Fibroblast of pulmonary artery (primary cell): ENCODE measurements at places on chromosomes 3 and 15.

GRCh38 chr3:168088106-168088720 lies 7.5 kb downstream of the GOLIM4 start:
- no peak for DNase-seq

- DNase-seq, result no peak
Observed at GRCh38 chr3:14461006-14461747, 58.8 kb downstream of the SLC6A6 start.

GRCh38 chr3:45765266-45765851 lies 31.0 kb downstream of the SLC6A20 start:
- DNase-seq, result no peak

DNA sequence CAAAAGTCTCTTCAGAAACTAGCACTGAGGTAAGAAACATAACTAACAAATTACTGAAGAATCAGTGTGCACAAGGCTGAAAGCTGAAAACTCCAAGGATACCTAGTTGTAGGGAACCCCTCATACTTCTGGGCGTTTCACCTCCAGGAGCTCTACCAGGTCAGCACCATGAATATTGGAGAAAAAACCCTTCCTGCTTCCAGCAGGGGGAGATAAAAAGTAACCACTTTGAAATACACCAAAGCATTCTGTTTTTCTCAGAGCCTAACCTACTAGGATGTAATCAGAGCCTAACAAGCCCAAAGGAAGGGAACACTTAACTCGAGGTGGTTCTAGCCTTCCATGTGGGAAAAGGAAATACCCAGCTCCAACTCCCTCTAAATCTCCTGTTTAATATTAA lies 175.8 kb upstream of the MME start:
- DNase-seq, result peak; percentile 55

GRCh38 chr3:178001670-178002101 lies 534.5 kb upstream of the KCNMB2 start:
- DNase-seq, result peak; percentile 60

DNA sequence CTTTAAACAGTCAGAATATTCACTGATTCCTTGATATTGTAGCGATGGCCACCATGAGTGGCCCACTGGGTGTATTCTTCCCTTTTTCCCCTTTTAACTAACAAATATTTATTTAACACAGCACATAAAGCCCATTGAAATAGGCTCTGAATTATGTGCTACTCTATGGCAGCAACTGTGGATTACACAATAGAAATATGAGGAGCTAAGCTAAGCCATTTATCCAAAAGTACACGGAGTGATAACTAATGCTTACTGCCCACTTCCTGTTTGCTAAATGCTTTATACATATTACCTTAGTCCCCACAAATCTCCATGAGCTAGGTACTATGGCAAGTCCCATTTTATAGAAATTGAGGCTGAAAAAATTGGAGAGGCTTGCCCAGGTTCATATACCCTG lies 17.9 kb downstream of the ILDR1 start:
- DNase-seq, result no peak

GRCh38 chr15:86540840-86541467 lies 461.3 kb downstream of the AGBL1 start:
- DNase-seq, result no peak

DNA sequence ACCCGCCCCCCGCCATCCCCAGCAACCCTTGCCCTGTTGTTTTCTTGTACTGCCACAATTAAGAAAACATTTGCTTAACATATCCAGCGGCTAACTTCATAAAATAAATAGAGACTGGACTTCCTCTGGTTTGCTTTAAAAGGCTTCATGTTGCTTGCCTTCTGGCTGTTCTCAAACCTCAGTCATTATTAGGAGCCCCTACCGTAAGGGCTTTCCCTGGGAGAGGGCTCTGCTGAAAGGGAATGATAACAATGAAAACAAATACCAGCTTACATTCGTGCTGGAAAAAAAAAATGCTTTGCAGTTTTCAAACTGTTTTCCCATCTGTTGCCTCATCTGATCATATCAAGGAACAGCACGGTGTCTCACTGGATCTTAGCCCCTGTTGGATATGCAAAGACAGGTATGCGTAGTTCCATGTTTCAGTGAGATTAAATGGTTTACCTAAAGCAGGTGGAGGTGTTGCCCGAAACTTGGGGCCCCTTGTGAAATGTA lies 77.2 kb upstream of the VGLL4 start:
- DNase-seq, result no peak

DNA sequence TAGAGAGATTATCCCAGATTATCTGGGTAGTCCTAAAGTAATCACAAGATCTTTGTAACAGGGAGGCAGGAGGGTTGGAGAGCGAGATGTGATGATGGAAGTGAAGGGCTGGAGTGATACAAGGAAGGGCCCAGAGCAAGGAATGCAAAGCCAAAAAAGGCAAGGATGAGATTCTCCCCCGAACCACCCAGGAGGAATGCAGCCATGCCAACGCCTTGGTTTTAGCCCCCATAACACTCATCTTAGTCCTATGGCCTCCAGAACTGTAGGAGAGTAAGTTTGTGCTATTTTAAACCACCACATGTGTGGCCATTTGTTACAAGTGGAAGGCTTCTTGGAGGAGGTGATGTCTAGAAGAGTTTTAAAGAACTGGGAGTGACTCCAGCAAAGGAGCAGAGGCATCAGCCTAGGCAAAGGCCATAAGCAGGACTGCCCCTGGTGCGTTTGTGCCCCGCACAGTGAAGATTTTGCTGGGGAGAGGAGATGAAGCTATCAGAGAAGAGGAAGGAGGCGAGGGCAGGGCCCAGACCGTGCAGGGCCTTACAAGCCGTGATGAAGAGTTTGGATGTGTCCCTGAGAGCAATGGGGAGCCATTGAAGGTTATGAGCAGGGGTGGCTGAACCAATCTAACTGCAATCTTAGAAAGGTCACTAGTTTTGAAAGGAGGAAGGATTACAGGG lies 25.3 kb upstream of the CORO2B start:
- no peak for DNase-seq

DNA sequence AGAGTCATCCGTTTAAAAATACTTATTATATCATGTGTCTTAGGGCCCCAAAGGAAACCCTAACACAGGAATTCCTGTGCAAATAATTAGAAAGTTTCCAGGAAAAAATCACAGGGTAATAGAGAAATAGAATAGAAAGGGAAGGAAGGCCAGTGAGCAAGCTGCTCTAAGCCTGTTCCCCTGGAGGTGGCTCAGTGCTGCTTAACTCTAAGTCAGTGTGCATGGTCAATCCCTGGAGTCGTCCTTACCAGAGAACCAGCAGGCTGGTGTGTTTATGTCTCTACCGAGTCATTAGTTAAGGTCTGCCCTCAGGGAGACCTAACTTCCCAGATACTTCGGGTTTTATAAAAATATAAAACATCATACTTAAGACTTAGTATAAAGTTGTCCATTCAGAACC lies 21.0 kb upstream of the MCF2L2 start:
- peak; percentile 38 for DNase-seq

GRCh38 chr3:177245250-177245649 lies 48.0 kb upstream of the TBL1XR1 start:
- DNase-seq, result no peak

GRCh38 chr3:167855306-167855705 lies 119.8 kb downstream of the SERPINI1 start:
- no peak for DNase-seq
